Chondrocyte (in vitro differentiated cells): ENCODE measurements at places on chromosomes 1 and 21. TPM values are rescaled to one million over a fixed set of nuclear protein-coding genes. Genes with fewer than 3 reads are reported as not detected.

The AGT gene
- 18.1 to 119 TPM (median 118 TPM) in 3 replicates for total RNA-seq

GRCh38 chr1:2213576-2214505 lies 14.3 kb upstream of the SKI start:
- no peaks in the 10 kb centered on the region for H3K36me3 ChIP-seq
- H3K4me3 ChIP-seq, result no peak overlapping the region
- no peak for DNase-seq
- peak overlapping the region; percentile 94 for H3K27ac ChIP-seq

- no peak overlapping the region for H3K4me3 ChIP-seq
- no peak for DNase-seq
- H3K4me1 ChIP-seq, result peaks cover 8% of the 10 kb centered on the region
- no peaks in the 10 kb centered on the region for H3K27me3 ChIP-seq
- H3K36me3 ChIP-seq, result peaks cover 12% of the 10 kb centered on the region
- no peak overlapping the region for H3K27ac ChIP-seq
Measured at GRCh38 chr1:186511761-186512637, 51.1 kb upstream of the PDC start.

DNA sequence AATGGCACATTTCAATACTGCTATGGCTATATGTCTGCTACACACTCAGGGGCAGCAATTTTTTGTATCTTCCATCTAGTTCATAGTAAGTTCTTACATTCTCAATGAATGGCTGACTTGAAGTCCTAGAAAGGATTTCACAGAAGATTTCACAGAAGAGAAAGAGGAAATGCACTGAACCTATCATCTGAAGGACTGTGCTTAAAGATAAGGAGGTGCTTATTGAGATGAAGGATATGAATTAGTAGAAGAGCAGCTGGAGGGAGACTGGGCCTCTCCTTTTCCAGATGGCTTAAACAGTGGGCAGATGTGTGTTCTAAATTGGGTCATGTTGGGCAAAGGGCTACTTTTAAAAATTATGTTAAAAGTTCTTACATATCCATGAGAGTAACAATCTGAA lies 14.6 kb downstream of the ADAR start:
- peaks cover 58% of the 10 kb centered on the region for H3K36me3 ChIP-seq
- H3K4me1 ChIP-seq, result no peaks in the 10 kb centered on the region
- no peak overlapping the region for H3K27ac ChIP-seq

GRCh38 chr21:38772646-38773045 lies 33.1 kb upstream of the ETS2 start:
- H3K4me1 ChIP-seq, result peaks cover 46% of the 10 kb centered on the region
- peak overlapping the region; percentile 67 for H3K27ac ChIP-seq
- H3K27me3 ChIP-seq, result no peaks in the 10 kb centered on the region

DNA sequence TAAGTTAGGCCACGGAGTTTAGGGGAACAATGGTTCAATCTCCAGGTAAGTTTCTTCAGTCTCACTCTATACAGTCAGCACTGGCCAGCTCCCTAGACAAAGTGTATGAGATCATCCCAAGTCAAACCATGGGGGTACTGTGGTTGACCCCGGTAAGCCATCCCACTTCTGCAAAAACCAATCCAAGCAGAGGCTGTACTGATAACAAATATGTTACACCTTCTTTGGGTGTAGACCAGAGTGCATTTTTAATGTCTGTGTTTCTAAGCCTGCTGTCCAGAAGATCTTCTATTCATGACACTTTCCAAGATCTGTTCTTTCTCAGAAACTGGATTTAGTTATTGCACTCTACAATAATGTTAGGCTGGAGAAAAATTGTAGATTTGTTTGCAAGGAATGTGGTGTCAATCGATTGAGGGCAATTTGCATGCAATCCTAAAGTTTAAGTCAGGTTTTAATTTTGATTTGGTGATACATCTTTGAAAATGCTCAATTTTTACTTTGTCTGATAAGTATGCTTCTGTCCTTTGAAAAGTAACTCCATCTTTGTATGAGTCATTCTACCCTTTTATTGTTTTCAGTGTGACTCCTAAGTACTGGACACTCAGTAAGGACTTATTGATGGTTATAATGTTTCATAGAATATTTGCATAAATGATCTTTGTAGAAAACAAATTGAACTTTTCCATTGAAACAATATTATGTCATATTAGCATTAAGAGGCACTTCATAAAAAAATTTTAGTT lies 152.4 kb downstream of the HLX start:
- H3K4me3 ChIP-seq, result no peak overlapping the region
- no peak overlapping the region for H3K27ac ChIP-seq
- H3K4me1 ChIP-seq, result no peaks in the 10 kb centered on the region

DNA sequence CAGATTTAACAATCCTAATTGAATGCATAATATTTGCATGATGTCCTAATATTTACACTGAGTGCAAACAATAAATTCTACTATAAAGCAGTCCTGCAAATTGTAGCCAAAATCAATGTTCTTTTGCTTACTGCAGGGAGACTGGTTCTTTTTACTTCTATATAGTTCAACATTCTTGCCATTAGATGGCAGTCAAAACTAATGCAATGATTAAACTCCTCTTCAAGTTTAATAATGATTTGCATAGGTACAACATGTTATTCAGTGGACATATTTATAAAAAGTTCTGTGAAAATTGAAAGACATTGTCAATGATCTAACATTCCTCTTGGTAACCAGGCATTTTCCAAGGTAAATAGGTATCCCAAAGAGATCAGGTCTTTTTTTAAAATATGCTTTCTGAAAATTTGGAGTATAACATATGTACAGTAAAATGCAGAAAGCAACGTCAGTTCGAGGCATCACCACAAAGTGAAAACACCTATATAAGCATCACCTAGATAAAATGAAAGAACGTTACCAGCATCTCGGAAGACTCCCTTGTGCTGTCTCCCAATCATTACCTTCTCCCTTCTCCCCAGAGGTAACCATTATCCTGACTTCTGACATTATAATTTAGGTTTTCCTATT lies 9.8 kb upstream of the FNBP1L start:
- no peak overlapping the region for H3K27ac ChIP-seq
- peaks cover 4% of the 10 kb centered on the region for H3K4me1 ChIP-seq
- no peak overlapping the region for H3K4me3 ChIP-seq
- no peaks in the 10 kb centered on the region for H3K36me3 ChIP-seq

GRCh38 chr1:99580451-99580850 lies 65.5 kb upstream of the PALMD start:
- no peaks in the 10 kb centered on the region for H3K36me3 ChIP-seq
- peak overlapping the region; percentile 64 for H3K27ac ChIP-seq
- no peaks in the 10 kb centered on the region for H3K27me3 ChIP-seq
- DNase-seq, result no peak
- H3K4me3 ChIP-seq, result no peak overlapping the region

The EVA1C gene
- total RNA-seq, result 1.5 to 2.0 TPM (median 1.6 TPM) in 3 replicates

GRCh38 chr21:42236693-42237092 lies 17.8 kb downstream of the ABCG1 start:
- H3K27me3 ChIP-seq, result peaks cover 9% of the 10 kb centered on the region
- no peak overlapping the region for H3K4me3 ChIP-seq
- DNase-seq, result no peak
- H3K27ac ChIP-seq, result no peak overlapping the region
- no peaks in the 10 kb centered on the region for H3K36me3 ChIP-seq

GRCh38 chr1:212958175-212958574 lies 7.8 kb downstream of the VASH2 start:
- H3K4me3 ChIP-seq, result no peak overlapping the region
- H3K36me3 ChIP-seq, result peaks cover 8% of the 10 kb centered on the region
- peak overlapping the region; percentile 36 for H3K27ac ChIP-seq
- peaks cover 16% of the 10 kb centered on the region for H3K4me1 ChIP-seq

DNA sequence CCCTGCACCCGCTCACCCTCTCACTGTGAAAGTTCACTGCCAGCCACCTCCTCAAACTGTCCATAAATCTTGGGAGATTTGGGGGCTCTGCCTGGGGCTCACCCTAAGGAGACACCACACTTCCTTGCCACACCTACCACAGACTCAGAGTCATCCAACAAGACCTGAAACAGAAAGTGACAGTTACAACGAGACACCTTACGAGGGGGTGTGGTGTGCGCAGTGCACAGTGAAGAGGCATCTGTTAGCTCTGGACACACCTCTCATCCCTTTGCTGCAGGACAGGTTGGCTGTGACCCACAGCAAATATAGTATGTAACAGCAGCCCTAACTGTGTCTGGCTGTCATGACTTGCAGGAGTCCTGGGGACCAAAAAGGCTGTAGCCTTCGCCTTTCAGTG lies 190.2 kb downstream of the NR5A2 start:
- no peak overlapping the region for H3K4me3 ChIP-seq
- H3K4me1 ChIP-seq, result no peaks in the 10 kb centered on the region
- H3K27me3 ChIP-seq, result peaks cover 4% of the 10 kb centered on the region
- H3K36me3 ChIP-seq, result peaks cover 1% of the 10 kb centered on the region
- DNase-seq, result no peak
- no peak overlapping the region for H3K27ac ChIP-seq

- no peaks in the 10 kb centered on the region for H3K4me1 ChIP-seq
- DNase-seq, result no peak
- no peaks in the 10 kb centered on the region for H3K27me3 ChIP-seq
- peaks cover 14% of the 10 kb centered on the region for H3K36me3 ChIP-seq
- no peak overlapping the region for H3K4me3 ChIP-seq
Measured at GRCh38 chr1:6646499-6647148, 22.0 kb downstream of the THAP3 start.

- H3K4me1 ChIP-seq, result peaks cover 12% of the 10 kb centered on the region
- no peak overlapping the region for H3K27ac ChIP-seq
- H3K27me3 ChIP-seq, result peaks cover 53% of the 10 kb centered on the region
- DNase-seq, result no peak
- no peak overlapping the region for H3K4me3 ChIP-seq
Measured at GRCh38 chr1:47226839-47227215, 5.2 kb downstream of the TAL1 start.

DNA sequence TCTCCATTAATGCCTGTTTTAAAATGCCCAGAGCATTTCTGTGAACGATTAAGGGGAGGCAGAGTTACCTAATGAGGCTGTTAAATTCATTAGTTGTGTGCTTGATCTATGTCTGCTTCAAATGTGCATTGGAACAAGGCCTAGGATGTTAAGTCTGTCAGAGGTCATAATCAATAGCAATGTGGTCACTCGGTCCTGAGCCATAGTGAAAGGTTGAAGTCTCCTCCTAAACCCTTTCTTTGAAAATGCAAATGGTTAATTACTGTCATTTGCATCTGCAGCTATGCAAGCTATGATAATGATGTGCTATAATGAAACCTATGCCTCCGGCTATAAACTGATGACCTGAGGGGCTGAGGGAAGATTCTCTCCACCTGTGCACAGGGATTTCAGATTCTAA lies 114.2 kb upstream of the NR5A2 start:
- no peak for DNase-seq
- no peak overlapping the region for H3K27ac ChIP-seq
- H3K4me1 ChIP-seq, result no peaks in the 10 kb centered on the region
- no peaks in the 10 kb centered on the region for H3K36me3 ChIP-seq
- peaks cover 26% of the 10 kb centered on the region for H3K27me3 ChIP-seq

DNA sequence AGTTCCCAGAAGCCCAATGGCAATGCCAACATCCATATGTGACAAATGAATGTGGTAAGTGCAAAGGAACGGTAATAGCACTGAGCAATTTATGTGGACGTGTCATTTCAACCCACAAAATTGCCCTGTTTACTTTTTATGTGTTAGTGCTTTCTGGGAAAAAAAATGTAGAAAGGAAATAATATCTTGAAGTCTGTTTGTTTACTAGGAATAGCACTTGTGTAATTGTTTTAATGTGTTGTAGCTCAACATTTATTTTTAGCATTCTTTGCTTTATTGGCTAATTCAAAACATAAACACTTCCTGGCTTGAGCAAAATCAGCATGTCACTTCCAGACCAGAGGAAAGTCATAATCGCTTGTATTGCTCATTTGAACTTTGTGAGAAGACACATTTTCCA lies 224.8 kb upstream of the KCNK2 start:
- H3K27me3 ChIP-seq, result peaks cover 17% of the 10 kb centered on the region
- no peak overlapping the region for H3K27ac ChIP-seq
- peaks cover 3% of the 10 kb centered on the region for H3K36me3 ChIP-seq
- H3K4me1 ChIP-seq, result peaks cover 11% of the 10 kb centered on the region
- no peak overlapping the region for H3K4me3 ChIP-seq

DNA sequence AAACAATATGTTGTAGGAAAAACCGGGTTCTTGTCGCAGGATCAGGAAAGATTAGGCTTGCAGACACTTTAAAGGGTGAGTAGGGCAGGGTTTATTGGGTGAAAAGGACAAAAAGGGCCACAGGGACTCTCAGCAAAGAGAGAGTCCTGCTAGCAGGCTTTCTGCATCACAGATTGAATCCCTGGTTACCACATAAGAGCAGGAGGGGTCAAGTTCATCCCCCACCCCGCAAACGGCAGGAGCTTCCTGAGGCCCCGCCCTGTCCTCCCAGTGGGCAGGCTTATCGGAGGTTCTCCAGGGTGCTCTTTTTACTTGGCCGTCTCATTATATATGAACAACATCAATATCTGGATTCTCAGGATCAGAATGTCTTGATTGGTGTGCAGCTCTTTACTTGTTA lies 47.7 kb downstream of the SYCP1 start:
- DNase-seq, result no peak
- H3K4me1 ChIP-seq, result peaks cover 5% of the 10 kb centered on the region
- no peak overlapping the region for H3K27ac ChIP-seq
- H3K27me3 ChIP-seq, result peaks cover 23% of the 10 kb centered on the region
- H3K4me3 ChIP-seq, result no peak overlapping the region

The FAM72D gene
- 0.44 to 0.45 TPM in 2 of 3 replicates, not detected in the other for total RNA-seq

GRCh38 chr1:39753132-39754025 lies 14.7 kb downstream of the PPIE start:
- no peaks in the 10 kb centered on the region for H3K27me3 ChIP-seq
- no peak overlapping the region for H3K4me3 ChIP-seq
- peak overlapping the region; percentile 57 for H3K27ac ChIP-seq
- peaks cover 39% of the 10 kb centered on the region for H3K36me3 ChIP-seq
- peaks cover 3% of the 10 kb centered on the region for H3K4me1 ChIP-seq
- DNase-seq, result no peak

GRCh38 chr1:45275054-45275453 lies 51.6 kb upstream of the HPDL start:
- H3K4me3 ChIP-seq, result no peak overlapping the region
- H3K27me3 ChIP-seq, result no peaks in the 10 kb centered on the region
- no peaks in the 10 kb centered on the region for H3K4me1 ChIP-seq
- H3K36me3 ChIP-seq, result peaks cover 3% of the 10 kb centered on the region
- H3K27ac ChIP-seq, result no peak overlapping the region
- no peak for DNase-seq

GRCh38 chr1:19338323-19338762 lies 26.2 kb downstream of the SLC66A1 start:
- no peak for DNase-seq
- H3K27ac ChIP-seq, result no peak overlapping the region
- H3K4me1 ChIP-seq, result peaks cover 3% of the 10 kb centered on the region
- H3K36me3 ChIP-seq, result peaks cover 20% of the 10 kb centered on the region
- no peaks in the 10 kb centered on the region for H3K27me3 ChIP-seq

The RUNX1 gene
- 37.9 to 73.5 TPM (median 39.7 TPM) in 3 replicates for total RNA-seq

The ROR1 gene
- total RNA-seq, result 75.2 to 131 TPM (median 123 TPM) in 3 replicates

DNA sequence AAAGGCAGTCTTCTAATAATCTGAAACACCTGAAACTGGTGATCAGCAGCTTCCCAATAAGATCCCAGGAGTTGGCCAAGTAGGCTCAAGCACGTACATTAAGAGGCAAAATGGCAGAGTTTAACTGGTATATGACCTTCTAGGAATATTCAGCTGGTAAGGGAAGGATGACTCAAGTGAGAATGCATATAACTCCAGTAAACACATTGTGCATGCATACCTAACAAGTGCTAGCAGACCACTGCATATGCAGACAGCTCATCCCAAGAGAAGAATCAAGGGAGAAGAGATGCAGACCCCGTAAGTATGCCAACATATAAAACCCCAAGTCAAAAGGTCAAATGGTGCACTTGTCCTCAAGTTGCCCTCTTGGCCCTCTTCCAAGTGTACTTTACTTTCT lies 73.0 kb upstream of the ZRANB2 start:
- no peak overlapping the region for H3K4me3 ChIP-seq
- no peaks in the 10 kb centered on the region for H3K27me3 ChIP-seq
